EH (cell line): ENCODE measurements at places on chromosomes 12 and 14.

- DNase-seq, result no peak
Observed at GRCh38 chr12:4556735-4557530, 5.1 kb upstream of the DYRK4 start.

DNA sequence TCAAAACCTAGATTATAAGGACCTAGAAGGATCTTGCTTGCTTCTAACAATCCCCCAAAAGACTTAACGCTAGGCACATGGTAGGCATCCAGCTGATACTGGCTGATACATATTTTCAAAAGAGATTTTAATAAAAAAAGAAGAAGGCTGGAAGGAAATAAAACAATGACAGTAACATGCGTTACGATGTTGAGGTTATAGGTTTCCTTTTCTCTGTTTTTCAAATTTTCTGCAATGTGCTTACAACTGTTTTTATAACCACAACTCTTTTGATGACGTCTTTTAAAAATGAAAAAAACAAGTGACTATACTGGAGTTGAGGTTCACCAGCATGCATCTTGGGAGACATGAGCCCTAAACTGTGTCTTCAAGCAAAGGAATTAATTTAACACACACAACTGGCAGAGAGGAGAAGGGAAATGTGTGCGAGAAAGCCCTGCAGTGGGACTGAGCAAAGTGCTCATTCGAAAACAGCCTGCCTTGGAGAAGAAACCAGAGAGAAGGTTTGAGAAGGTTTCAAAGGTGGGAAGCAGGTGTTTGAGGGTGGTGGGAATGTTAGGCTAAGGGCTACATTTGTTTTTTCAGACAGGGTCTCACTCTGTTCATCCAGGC lies 80.4 kb downstream of the DUSP16 start:
- DNase-seq, result no peak

- DNase-seq, result peak; percentile 80
Observed at GRCh38 chr14:54625112-54625511, 58.2 kb downstream of the SAMD4A start.

DNA sequence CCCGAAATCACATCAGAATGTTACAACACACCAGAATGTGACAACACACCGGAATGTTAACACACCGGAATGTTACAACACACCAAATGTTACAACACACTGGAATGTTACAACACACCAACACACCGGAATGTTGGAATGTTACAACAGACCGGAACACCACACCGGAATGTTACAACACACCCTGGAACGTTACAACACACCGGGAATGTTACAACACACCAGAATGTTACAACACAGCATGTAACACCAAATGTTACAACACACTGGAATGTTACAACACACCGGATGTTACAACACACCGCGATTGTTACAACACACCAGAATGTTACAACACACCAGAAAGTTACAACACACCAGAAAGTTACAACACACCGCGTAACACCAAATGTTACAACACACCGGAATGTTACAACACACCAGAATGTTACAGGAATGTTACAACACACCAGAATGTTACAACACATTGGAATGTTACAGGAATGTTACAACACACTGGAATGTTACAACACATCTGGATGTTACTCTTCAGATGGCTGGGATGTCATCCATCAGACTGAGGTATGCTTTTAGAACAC lies 21.1 kb downstream of the CHFR start:
- peak; percentile 61 for DNase-seq

GRCh38 chr12:45557016-45557415 lies 172.5 kb upstream of the ARID2 start:
- no peak for DNase-seq

- DNase-seq, result no peak
Observed at GRCh38 chr12:27551172-27551840, 27.3 kb downstream of the PPFIBP1 start.

GRCh38 chr14:49745191-49745590 lies 22.8 kb upstream of the KLHDC2 start:
- no peak for DNase-seq

DNA sequence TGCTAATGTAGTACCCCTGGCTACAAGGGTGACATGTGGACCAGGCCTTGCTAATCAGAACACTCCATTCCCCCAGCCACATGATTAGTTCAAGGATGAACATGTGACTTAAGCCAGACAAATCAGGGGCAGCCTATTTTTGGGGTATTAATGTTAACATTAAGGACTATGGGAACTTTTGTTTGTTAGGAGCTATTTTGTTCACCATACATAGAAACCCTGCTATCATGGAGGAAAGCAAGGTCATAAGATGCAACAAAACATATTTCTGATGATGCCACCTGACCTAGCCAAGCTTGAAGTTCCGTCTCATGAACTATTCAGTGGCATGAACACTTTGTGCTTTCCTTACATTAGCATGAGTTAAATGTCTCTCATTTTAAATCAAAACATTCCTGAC lies 90.8 kb upstream of the PELI2 start:
- no peak for DNase-seq

GRCh38 chr14:92198804-92199203 lies 77.0 kb downstream of the CPSF2 start:
- no peak for DNase-seq

DNA sequence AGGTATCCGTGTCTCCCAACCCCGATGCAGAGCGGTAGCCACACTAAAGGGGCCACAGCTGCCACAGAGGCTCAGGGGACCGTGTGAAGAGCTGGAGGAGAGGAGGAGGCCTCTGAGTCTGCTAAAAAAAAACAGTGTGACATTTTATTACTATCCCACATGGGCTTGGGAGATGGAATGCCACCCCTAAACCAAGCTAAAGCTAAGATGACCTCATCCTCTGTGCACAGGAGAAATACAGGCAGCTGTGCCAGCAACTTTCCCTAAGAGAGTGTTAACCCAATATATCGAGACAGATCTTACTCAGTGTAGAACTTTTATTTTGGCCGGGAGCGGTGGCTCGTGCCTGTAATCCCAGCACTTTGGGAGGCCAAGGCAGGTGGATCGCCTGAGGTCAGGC lies 18.0 kb downstream of the BCL2L14 start:
- DNase-seq, result peak; percentile 64
